Neural crest cell (in vitro differentiated cells): ENCODE measurements at places on chromosomes 13 and 19. TPM values are rescaled to one million over a fixed set of nuclear protein-coding genes. Genes with fewer than 3 reads are reported as not detected.
A peak's percentile ranks its signal among the peaks of the same experiment; 100 is the strongest.

- DNase-seq, result no peak
These were observed 2.8 kb upstream of the ARL11 start for GRCh38 chr13:49625392-49626079.

DNA sequence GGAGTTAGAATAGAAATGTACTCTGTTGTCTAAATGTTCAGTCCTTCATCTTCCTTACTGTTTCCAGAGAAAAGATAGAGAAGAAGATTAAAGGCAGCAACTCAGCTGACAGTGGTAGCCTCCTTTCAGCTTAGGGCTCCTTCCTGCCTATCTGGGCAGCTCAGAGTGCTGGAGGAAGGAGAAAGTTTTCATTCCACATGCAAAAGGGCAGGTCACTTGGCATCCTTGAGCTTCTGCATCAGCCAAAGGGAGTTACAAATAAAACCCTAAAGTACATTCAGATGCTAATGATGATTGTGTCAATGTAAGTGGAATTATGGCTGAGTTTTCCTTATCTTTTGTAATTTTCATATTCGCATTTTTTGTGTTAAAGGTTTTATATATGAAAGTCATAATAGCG is 58.9 kb downstream of the ESD start:
- no peak for DNase-seq

The ZNF653 gene
- total RNA-seq, result 17.9 and 19.0 TPM in 2 replicates

DNA sequence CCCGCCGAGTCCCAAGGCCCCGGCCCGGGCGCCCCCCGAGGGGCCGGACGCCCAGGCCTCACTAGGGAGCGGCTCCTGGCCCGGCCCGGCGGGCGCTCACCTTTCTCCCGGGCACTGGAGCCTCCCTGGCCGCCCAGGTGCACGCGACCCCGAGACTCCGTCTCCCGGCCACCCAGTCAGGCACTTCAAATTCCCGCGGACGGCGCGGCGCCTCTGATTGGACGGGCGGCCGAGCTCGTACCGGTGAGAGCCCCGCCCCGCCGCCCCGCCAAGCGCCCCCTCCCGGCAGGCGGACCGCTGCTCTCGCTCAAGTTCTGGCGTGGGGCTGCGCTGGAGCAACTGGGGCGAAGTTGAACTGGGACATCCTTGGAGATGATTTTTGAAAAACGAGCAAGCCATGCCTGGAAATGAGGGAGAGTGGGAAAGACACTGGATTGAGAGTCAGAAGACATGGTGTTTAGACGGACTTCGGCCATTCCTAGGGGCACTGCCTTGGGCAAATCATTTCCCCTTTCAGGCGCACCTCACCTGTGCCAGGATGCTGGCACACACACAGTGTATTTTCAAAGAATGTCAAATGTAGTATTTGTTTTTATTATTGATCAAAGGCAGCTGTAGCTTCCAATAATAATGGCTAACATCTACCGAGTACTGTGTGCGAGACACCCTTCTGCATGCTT is 485.3 kb downstream of the UQCRFS1 start:
- DNase-seq, result no peak

- no peak for DNase-seq
These were observed 115.0 kb downstream of the RAB20 start for GRCh38 chr13:110446575-110446890.

DNA sequence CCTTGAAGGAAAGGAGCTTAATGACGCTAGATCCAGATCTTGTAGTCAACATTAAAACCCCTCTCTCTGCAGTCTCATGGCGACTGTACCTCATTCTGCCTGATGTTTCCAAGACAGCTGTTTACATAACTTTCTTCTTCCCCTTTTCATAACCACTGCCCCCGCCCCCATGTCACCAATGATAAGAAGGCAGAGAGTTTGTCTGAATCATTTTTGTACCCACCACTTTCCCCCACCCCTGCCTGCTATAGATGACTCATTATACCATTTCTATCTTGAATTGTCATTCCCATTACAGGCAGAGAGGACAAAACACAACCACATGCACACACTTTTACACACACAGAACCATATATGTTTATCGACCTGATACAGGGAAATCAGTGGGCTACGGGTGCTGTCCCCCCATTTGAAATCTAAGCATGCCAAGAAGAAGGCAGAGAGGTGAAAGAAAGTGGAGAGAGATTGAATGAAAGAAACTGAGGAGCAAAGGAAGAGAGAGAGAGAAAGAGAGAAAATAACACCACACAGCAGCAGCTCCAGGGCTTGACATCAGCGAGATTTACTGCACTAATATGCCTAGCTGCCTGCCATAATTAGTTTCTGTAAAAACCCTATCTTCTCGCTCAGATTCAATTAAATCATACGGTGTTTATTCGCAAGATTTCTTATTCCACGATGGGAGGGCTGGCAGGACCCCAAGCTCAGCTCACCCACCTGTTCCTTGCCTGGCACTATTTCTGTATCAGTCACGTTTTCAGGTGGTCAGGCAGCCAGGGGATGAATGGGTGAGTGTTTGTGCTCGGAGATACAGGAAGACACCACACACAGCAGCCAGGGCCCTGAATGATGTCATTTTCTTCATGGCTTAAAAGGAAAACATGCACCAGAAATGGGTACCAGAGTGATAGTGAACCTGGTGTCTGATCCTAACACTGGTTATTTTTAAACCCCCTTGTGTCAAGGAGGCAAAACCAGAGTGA is 114.3 kb upstream of the SERP2 start:
- DNase-seq, result no peak

GRCh38 chr13:97809576-97809975 is 143.9 kb upstream of the IPO5 start:
- no peak for DNase-seq

DNA sequence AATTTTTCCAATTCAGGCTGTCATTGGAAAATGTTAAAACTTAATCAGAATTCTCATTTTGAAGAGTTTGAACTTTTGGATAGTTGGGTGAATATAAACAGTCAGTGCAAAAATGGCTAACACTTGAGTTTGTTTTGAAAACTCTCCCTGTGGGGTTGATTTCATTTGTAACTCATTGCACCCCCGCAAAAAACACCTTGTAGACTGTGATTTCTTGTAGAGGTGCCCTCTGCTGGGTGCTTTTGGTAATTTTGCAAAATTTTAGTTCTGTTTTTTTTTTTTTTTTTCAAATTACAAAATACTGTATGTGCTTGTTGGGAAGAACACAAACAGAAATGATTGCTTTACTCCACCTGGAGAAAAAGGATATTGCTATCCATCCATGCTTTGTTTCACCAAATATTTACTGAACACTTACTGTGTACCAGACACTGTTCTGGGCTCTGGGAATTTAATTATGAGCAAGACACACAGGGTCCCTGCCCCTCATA is 28.2 kb upstream of the GPI start:
- DNase-seq, result peak; percentile 36
